ENCODE measurements at places on chromosomes 3 and 15.

DNA sequence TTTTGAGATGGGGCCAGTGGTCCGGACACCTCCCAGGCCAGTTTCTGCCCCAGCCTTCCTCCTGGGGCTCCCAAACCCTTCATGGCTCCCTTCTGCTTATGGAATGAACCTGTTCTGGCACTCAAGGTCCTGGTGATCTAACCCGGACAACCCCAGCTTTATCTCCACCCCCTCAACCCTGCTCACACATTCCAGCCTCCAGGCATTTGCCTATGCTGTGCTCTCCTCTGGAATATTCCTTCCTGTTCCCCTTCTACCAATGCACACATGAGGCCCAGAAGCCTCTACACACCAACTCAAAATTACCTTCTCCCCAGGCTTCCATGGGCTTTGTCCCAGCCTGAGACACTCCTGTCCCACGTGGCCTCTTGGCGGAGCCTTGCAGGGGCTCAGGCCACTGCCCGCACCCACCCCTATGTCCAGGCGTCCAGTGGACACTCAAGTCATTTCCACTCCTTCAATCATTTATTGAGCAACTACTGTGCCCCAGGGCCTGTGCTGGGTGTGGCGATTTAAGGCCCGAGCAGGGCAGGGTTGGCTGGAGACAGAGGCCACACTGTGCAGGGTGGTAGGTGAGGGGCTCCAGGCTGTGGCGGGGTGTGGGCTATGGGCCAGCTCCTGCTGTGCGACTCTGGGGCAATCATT lies 18.8 kb downstream of the PLXND1 start:
- DNase-seq, result no peak

GRCh38 chr3:12356175-12356574 lies 67.3 kb downstream of the PPARG start:
- DNase-seq, result no peak

GRCh38 chr3:130892759-130893375 lies 1.0 kb upstream of the ATP2C1 start:
- DNase-seq, result peak; percentile 79

DNA sequence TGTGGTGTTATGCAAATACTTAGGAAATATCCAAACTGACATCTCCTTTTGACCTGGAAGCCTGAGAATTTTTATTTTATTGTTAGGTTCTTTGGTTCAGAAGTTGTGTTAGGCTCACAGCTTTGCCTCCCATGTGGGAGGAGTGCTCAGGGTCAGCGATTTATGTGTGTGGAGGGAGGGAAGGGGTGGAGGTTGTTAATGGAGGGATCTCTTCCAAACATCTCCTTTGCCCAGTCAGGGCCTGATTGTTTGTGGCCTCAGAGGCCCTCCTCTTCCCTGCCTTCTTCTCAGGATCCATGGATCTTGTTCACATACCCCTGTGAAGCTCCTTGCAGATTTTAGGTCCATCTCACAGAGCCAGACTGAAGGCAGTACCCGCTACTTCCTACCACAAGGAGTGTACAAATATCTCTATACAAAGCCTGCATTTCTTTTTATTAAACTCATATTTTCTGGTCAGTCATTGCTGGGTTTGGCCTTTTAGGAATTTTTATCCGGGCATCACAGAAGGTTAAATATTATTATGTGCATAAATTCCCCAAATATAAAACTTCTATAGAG lies 40.3 kb downstream of the BBX start:
- DNase-seq, result no peak

DNA sequence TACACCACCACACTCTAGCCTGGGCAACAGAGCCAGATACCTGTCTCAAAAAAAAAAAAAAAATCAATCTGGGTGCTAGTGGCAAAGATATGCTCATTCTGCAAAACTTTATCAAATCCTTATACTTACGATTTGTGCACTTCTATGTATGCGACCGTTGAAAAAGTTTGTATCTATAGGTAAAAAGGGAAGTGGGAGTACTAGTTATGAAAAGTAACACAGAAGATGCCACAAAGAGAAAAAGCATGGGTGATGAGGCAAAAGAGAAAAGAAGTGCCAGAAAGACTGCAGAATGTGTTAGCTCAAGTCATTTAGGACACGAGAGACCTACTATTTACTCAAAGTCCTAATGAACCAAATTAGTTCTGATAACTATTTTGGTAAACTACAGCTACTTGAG lies 407.8 kb downstream of the SHQ1 start:
- DNase-seq, result no peak

GRCh38 chr3:50297896-50298725 lies 1.1 kb downstream of the HYAL3 start:
- no peak for DNase-seq
